Stimulated activated naive CD8-positive, alpha-beta T cell treated with anti-CD3 and anti-CD28 coated beads, Interleukin-15, amount 100 ng/mL, for 72 hours (primary cell): ENCODE measurements at places on chromosomes 4 and X.

GRCh38 chr4:166153548-166153947 lies 280.5 kb downstream of the TLL1 start:
- DNase-seq = no peak

DNA sequence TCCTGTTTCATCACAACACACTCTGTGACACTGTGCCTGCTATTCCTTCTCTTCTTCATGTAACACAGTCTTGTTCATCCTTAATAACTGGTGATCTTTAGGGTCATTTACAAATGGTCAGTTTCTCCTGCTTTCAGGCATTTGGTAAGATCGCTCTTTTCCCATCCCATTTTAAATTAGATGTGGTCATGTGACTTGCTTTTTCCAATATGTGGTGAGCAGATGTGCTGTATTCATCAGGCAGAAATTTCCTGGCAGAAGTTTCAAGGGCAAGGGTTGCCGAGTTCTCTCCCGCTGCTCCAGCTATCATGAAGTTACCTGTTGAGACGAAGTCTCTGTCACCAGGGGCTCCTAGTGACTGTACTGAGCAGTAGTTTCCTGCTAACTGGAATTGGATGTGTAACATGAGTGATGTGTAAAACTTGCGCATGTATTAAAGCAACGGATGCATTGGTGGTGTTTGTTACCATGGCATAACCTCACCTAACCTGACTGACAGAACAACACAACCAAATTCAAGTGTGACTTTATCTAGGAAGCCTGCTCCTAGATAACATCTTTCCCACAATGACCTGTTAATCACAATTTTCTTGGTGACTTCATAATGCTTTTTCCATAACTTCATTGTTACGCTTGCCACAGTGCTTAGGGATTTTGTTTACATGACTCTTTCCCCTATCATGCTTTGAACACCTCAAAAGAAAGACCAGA lies 29.5 kb upstream of the BMPR1B start:
- DNase-seq = no peak

DNA sequence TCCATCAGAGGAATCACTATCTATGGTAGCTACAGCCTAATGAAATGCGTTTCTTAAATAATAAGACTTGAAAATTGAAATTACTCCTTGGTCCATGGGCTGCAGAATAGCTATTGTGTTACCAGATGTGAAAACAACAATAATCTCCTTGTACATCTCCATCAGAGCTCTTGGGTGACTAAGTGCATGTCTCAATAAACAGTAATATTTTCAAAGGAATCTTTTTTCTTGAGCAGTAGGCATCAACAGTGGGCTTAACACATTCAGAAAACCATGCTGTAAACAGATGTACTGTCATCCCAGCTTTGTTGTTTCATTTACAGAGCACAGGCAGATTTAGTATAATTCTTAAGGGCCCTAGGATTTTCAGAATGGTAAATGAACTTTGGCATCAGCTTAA lies 67.3 kb downstream of the GLUD2 start:
- DNase-seq = no peak

GRCh38 chrX:68043713-68044438 lies 389.4 kb downstream of the OPHN1 start:
- no peak for DNase-seq

DNA sequence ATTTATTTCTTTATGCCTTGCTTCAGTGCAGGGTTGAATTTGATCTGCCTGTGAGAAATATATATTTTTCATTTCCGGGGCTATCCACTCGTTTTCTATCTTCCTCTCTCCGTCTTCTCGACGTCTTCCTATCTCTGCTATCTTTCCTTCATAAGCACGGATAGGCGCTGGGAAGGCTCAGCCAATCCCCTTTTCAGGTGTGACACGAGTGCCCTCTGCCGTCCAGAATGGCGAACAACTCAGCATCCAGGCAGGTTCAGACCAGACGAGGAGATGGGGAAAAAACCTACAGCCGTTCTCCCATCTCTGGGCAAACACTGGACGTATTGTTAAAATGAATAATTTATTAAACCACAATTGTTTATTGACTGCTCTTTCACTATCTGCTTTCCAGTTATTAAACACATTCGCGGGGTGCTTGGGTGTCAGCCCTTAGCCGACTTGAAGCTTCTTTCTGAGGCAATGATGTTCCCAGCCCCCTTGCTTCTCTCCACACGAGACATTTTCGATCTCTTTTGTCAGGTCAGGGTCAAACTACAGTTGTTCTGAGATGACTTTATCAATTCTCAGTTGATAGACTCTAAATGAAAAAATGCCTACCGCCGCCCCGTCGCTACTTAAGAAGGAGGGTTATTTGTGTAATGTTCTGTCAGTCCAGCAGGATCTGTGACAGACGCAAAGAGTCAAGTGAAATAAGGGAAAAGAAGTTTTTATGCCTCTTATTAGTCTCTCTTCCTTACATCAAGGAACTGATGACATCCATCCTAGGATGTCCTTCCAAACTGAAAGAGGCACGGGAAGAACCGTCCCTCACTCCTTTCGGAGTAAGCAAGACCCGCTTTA lies 96.3 kb upstream of the NOCT start:
- DNase-seq = peak; percentile 54

GRCh38 chrX:104351173-104351769 lies 96.5 kb upstream of the ESX1 start:
- DNase-seq = no peak

DNA sequence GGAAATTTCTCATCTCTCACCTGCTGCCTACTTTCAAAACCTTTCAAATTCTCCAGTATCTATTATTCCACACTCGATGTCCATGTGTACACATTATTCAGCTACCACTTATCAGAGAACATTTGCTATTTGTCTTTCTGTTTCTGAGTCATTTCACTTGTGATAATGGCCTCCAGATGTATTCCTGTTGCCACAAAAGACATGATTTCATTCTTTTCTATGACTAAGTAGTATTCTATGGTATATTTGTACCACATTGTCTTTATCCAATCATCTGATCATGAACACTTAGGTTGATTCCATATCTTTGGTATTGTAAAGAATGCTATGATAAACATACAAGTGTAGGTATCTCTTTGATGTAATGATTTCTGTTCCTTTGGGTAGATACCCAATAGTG lies 310.1 kb upstream of the SPOCK3 start:
- no peak for DNase-seq

DNA sequence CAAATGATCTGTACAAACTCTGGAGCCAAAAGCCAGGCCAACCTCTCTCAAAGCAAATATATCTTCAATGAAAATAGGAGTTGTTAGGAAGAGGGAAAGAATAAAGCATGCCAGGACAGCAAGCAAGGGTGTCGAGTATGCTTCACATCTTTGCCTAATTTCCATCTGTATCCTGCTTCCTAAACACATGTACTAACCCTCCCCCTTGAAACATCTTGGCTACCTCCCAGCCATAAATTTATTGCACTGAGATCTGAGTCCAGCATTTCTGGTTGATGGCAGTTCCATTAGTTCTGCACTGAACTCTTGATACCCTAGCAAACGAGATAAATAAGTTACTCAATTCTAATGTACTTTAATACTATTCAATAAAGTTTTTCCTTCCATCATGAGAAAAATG lies 430.5 kb upstream of the TRAM1L1 start:
- no peak for DNase-seq

- no peak for DNase-seq
These were observed 42.5 kb upstream of the TLR2 start for GRCh38 chr4:153641532-153641931.

DNA sequence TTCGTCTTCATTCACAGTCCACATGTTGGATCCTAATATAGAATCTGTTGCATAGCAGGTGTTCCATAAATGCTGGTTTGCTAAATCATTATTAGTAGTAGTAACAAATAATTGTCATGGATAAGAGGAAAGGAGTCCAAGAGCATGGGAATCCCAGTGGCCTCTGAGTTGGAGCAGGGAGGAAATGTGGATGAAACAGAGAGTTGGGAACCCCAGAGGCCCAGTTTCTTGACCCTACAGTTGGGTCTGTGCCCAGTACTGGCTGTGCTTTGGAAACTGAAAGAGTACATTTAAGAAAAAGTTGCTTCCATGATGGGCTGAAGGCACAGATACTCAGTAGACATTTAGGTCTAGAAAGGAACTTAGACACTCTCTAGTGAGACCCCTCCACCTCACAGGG lies 149.4 kb upstream of the PSAPL1 start:
- no peak for DNase-seq

DNA sequence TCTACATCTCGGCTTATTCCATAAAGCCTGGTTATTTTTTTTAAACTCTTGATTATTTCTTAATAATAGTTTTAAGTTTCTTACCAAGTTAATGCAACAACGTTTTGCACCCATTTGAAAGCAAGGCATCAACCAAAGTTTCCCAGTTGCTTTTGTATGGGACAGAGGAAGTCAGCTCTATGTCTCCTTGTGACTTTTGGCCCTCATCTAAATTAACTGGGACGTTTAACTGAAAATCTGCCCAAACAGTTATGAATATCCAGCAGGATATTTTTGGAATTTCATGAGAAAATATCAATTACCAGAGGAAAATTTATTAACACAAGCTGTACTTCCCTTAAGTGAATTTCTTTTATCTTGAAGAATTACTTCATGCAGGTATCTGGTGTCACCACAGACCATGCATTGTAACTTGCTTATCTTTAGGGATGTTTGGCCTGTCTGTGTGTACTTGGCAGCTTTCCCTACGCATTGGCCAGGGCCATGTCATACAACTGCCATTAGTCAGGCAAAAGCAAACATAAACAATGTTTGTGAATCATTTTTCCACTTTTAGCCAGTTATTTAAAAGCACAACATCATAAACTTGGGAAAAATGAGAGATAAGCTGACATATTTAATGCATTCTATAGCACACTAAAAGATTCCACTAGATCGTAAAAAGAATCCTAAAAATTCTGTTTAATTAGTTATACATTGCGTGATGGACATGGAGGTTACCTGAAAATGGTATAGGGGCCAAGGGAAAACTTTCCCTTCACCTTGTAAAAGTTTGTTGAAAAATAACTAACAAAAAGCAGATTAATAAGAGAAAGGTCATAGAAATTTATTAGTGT lies 101.4 kb upstream of the PDE5A start:
- DNase-seq = no peak

GRCh38 chr4:101031971-101032370 lies 315.4 kb downstream of the PPP3CA start:
- DNase-seq = no peak
